Stimulated activated CD4-positive, alpha-beta T cell treated with anti-CD3 and anti-CD28 coated beads, Interleukin-2, amount 100 ng/mL, for 4 hours (primary cell): ENCODE measurements at places on chromosomes 1 and 21.

- no peak for DNase-seq
Observed at GRCh38 chr21:31088474-31088751, 50.1 kb upstream of the KRTAP19-8 start.

GRCh38 chr1:18868801-18869424, 9.5 kb upstream of the TAS1R2 start:
- DNase-seq: no peak

DNA sequence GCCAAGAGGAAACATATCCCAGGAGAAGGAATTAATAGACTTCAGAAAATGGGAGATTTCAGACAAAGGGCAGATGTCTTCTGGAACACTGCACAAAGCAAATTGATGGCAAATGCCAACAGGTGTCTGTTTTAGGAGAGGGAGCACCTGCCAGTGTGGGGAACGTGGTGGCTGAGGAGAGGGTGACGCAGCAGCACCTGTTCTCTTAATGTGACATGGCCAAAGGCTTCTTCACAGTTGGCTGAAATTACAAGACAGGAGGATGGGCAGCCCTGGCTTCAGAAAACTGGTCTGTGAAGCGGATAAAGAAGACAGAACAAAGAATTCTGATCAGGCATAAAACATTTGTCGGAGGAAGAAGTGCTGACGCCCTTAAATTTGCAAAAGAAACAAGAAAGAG, 178.7 kb upstream of the RUNX1 start:
- DNase-seq: no peak

DNA sequence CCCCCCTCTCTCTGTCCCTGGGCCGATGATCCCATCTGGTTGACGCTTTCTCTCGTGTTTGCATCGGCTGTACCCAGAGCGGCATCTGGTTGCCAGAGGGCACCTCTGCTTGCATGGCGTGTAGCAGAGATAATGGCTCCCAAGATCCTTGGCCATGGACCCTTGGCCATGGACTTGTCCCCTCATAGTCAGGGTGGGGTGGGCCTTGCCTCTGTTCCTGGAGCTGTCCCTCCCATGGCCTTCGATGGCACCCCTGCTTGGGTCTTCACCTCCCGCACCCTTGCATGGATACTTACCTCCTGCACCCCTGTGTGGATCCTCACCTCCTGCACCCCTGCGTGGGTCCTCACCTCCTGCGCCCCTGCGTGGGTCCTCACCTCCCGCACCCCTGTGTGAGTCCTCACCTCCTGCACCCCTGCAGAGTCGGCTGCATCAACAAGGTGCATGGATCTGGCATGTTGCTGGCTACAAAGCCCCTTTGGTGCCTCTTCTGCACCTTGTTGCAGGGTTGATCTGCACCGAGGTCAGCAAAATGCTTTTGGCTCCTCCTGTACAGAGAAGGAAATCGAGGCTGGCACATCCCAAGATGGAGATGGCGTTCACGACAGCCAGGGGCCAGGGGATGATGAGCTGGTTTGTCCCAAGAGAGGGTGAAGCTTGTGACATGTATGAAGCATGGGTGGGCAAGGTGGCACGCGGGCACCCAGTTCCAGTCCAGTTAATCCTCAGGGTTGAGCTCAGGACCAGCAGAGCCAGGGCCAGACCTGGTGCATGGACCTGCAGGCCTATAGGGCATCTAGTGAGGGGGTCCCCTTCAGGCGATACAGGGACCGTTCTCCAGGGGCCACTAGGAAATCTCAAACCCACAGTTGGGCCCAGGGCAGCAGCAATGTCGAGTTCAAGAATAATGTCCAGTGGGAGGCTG, 46.1 kb upstream of the C1orf174 start:
- no peak for DNase-seq
